Activated T-cell treated with anti-CD3 and anti-CD28 coated beads for 1 hour (primary cell): ENCODE measurements at places on chromosomes 7 and 10.

- DNase-seq, result no peak
Observed at GRCh38 chr7:30202671-30203070, 67.9 kb downstream of the MTURN start.

DNA sequence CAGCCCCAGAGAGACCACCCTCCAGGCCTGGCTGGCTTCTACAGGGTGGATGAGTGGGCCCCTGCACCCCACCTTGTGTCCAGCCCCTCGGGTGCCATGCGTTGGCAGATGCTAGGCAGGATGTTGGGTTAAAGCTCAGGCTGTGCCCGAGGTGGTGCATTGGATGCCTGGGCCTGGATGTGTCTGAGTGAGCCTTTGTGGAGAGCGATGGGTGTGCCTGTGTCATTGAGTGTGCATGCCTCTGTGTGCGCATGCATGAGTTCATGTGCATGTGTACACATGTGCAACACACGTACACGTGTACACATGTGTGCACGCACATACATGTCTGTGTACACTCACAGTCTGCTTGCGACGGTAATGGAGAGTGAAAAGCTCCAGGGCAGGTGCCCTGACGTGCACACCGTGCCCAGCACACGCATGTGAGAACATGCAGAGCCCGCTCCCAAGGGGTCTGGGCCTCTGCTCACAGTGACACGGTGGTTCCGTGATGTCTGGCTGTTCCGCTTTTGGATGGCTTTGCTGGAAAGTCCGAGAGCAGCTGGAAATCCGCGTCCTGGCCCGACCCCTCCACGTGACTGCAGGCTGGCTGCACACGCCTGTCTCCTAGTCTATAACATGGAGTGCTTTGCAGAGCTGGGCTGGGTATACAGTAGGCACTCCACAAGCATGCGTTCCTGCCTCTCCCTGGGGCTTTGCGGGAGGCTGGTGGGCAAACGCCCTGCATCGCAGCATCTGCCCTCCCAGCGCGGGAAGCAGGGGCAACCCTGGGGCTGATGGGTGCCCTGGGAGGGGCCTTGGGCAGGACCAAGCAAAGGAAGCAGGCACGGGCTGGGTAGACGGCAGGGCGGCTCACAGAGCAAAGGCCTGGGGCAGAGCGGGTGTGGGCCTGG lies 36.9 kb downstream of the ELFN1 start:
- DNase-seq, result no peak

- DNase-seq, result no peak
Observed at GRCh38 chr10:48543182-48543844, 61.6 kb downstream of the ARHGAP22 start.

DNA sequence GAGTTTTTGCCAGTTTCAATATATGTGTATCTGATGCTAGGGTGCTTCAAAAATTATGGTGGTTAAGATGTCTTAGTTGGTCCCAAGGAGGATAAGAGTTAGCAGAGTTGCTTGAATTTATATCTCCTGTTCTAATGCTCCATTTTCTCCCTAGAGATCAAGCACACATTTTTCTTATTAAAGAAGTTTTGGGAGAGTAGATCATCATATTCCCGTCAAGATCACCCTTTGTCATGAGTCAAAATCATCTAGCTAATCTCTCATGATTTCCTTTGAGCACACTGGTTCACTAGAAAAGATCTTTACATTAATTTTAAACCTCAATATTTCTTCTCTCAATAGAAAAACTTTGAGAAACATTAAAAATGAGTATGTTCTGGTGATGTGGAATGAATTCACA lies 429.9 kb upstream of the SEMA3A start:
- DNase-seq, result no peak

DNA sequence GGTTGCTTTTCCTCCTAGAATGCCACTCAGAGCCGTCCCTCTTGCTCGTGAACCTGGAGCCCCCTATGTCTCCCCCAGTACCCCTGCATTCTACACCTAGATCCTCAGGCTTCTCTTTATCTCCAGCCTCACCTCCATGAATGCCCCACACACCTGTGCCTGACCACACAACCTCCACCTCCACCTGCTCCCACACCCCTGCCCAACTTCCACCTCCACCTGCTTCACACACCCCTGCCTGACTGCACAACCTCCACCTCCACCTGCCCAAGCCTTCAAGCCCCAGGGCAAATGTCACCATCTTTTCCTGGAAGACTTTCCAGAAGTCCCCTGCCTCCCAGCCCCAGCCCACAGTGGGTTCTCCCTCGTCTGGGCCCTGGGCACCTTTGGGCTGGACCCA lies 6.9 kb upstream of the LFNG start:
- DNase-seq, result no peak

GRCh38 chr7:30907527-30908267 lies 4.0 kb upstream of the AQP1 start:
- DNase-seq, result no peak

GRCh38 chr10:69407621-69408301 lies 9.0 kb downstream of the TACR2 start:
- no peak for DNase-seq

GRCh38 chr7:15556339-15557105 lies 5.3 kb downstream of the AGMO start:
- no peak for DNase-seq

- no peak for DNase-seq
Observed at GRCh38 chr7:98189559-98189958, 21.7 kb upstream of the BHLHA15 start.

- no peak for DNase-seq
Observed at GRCh38 chr7:106057962-106058927, 53.9 kb downstream of the SYPL1 start.
